ENCODE measurements at places on chromosomes 7 and 10.

GRCh38 chr7:105637755-105638154 is 56.5 kb upstream of the EFCAB10 start:
- no peak for DNase-seq

GRCh38 chr10:108147346-108147745 is 982.8 kb upstream of the SORCS1 start:
- DNase-seq: no peak

DNA sequence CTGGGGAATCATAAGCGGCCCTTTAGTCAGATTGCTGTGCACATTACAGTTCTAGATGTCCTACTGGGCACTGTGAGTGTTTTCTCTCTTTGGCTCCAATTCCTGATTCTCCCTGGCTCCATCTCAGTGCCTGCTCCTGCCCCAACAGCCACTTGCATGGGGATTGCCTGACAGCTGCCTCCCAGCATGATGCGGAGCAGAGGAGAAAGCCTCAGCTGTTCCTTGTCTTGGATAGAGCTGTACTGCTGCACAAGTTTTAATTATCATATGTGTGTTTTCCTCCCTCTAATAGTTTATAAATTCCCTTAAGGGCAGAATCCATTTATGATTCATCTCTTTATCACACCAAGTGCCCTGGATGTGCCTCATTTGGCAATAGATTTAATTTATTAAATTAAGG is 285.8 kb upstream of the COBL start:
- DNase-seq: no peak

DNA sequence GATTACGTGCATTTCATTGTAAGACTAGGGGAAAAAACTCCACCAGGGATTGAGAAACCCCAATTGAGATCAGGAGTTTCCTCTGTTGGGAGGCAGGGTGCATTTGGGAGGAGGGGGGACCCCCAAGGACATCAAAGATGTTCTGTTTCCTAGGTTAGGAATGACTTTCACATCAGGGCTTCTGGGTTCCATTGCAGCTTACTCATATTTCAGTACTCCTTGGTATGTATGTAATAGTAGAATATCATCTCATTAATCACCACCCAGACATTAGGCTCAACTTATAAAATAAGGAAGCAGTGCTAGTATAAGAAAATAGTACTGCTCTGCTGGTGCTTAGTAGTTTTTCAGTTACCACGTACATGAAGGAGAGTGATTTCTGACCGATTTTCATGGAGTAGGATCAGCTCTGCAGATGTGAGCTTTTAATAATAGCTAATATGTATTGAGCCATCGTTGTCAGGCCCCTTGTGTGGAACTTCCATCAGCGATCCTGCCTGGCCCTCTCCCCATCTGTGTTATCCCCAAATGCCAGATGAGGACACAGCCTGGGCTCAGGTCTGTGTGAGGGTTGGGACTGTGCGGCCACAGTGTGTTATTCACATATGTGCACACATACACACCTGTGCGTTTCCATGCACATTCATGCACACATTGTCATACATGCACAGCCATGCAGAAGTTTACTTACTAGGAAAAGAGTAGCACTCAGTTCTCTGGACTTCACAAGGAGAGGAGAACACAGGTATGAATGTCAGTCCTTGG is 23.5 kb downstream of the UPP1 start:
- no peak for DNase-seq

- DNase-seq: peak; percentile 82
These were observed 259.0 kb downstream of the CXCL12 start for GRCh38 chr10:44125879-44126278.

GRCh38 chr10:126684171-126684745 is 13.8 kb upstream of the C10orf90 start:
- no peak for DNase-seq

GRCh38 chr10:12656518-12657142 is 307.3 kb downstream of the CAMK1D start:
- peak; percentile 35 for DNase-seq

Measured in AG09309 (cell line).